ENCODE measurements at places on chromosomes 13 and 19.

- H3K4me1 ChIP-seq: peaks cover 7% of the 10 kb centered on the region
- H3K27ac ChIP-seq: no peak overlapping the region
- no peak overlapping the region for H3K4me3 ChIP-seq
- H3K27me3 ChIP-seq: no peaks in the 10 kb centered on the region
- DNase-seq: no peak
These were observed 14.6 kb downstream of the KCTD15 start for GRCh38 chr19:33811246-33811645.

- no peaks in the 10 kb centered on the region for H3K36me3 ChIP-seq
- no peaks in the 10 kb centered on the region for H3K27me3 ChIP-seq
- no peaks in the 10 kb centered on the region for H3K4me1 ChIP-seq
These were observed 11.5 kb downstream of the SYT3 start for GRCh38 chr19:50628146-50628545.

- H3K27ac ChIP-seq: no peak overlapping the region
- no peak overlapping the region for H3K4me3 ChIP-seq
- no peaks in the 10 kb centered on the region for H3K36me3 ChIP-seq
- DNase-seq: no peak
- no peaks in the 10 kb centered on the region for H3K27me3 ChIP-seq
- no peaks in the 10 kb centered on the region for H3K4me1 ChIP-seq
These were observed 23.3 kb upstream of the KCTD4 start for GRCh38 chr13:45224176-45224575.

DNA sequence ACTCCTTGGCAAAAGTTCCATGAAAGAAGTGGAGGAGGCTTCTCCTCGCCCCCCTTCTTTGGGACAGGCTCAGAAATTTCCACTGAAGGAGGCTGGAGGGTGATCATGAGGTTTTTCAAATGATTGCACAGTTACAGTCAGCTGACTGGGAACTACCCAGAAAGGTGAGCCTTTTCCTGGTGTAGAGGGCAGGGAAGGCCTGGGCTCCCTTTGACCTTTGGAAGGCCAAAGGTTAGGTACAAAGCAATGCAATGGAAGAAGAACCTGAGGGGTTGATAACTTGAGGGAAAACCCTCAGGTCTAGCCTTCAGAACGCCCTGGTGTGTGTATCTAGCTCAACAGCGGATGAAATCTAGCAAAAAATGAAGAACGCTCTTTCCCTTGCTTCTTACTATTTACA is 50.1 kb upstream of the SLC15A1 start:
- no peak overlapping the region for H3K4me3 ChIP-seq
- H3K36me3 ChIP-seq: peaks cover 68% of the 10 kb centered on the region
- no peak overlapping the region for H3K27ac ChIP-seq
- no peaks in the 10 kb centered on the region for H3K4me1 ChIP-seq
- DNase-seq: no peak
- no peaks in the 10 kb centered on the region for H3K27me3 ChIP-seq

- H3K27me3 ChIP-seq: peaks cover 10% of the 10 kb centered on the region
- DNase-seq: no peak
- no peak overlapping the region for H3K27ac ChIP-seq
- no peaks in the 10 kb centered on the region for H3K4me1 ChIP-seq
These were observed 179.0 kb downstream of the LACC1 start for GRCh38 chr13:44058624-44059215.

DNA sequence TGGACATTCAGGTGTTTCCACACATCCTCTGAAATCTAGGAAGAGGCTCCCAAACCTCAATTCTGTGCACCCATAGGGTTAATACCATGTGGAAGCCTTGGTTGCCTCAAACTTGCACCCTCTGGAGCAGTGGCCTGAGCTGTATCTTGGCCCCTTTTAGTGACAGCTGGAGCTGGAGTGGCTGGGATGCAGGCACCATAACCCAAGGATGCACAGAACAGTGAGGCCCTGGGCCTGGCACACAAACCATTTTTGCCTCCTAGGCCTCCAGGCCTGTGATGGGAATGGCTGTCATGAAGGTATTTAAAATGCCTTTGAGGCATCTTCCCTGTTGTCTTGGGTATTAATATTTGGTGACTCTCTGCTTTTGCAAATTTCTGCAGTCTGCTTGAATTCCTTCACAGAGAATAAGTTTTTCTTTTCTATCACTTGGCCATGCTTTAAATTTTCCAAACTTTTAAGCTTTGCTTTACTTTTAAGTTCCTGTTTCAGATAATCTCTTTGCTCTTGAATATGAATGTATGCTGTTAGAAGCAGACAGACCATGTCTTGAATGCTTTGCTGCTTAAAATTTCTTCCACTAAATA is 1594.5 kb upstream of the PCDH20 start:
- H3K27ac ChIP-seq: no peak overlapping the region
- H3K27me3 ChIP-seq: no peaks in the 10 kb centered on the region
- H3K4me3 ChIP-seq: no peak overlapping the region
- no peaks in the 10 kb centered on the region for H3K36me3 ChIP-seq
- no peak for DNase-seq
- no peaks in the 10 kb centered on the region for H3K4me1 ChIP-seq

GRCh38 chr19:961866-962620 is 22.1 kb upstream of the WDR18 start:
- no peak overlapping the region for H3K27ac ChIP-seq
- no peak overlapping the region for H3K4me3 ChIP-seq
- H3K4me1 ChIP-seq: no peaks in the 10 kb centered on the region
- no peaks in the 10 kb centered on the region for H3K27me3 ChIP-seq

DNA sequence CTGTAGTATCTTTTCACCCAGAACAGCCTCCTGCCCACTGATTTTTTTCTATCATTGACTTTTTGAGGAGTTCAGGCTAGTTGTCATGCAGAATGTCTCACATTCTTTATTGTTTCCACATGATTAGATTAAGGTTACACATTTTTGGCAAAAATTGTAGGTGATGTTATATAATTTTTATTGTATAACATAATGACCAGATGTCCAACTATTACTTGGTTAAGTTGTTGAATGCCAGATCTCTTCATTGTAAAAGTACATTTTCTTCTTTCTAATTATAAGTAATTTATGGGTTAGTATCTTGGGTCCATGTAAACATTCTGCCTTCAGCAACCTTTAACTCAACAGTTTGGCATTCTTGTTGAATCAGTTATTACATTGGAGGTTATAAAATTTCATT is 138.4 kb downstream of the POSTN start:
- no peaks in the 10 kb centered on the region for H3K4me1 ChIP-seq
- H3K36me3 ChIP-seq: no peaks in the 10 kb centered on the region
- DNase-seq: no peak
- H3K27me3 ChIP-seq: no peaks in the 10 kb centered on the region
- no peak overlapping the region for H3K27ac ChIP-seq

DNA sequence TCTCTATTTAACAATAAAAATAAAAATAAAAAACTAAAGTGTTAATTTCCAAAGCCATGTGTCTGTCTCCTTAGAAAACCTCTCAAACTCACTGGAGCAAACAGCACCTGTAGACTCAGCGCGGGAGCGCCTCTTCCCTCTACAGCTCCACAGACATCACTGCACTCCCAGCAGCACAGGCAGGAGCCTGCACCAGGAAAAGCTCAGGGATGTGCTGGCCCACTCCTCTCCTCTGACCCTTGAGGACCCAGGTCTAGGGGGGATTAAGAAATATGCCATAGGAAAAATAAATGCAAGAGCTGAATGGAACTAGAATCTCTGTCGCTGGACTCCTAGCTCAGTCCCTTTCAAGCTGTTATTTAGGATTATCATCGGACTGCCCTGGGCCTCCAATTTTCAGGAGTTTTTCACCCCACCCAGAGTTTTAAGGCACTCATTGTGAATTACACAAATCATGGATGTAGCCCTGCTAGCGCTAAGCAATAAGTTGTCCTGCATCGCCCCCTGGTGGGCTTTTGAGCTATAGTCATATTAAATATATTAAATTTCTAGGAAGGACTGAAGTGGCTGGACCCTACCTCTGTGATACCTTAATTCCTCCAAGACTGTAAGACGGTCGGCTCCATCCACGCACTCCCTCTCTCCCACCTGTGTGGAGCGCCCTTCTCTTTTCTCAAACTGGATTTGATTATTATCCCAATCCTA is 333.9 kb downstream of the UQCRFS1 start:
- no peak overlapping the region for H3K4me3 ChIP-seq
- H3K36me3 ChIP-seq: no peaks in the 10 kb centered on the region

GRCh38 chr13:110911880-110912279 is 3.0 kb downstream of the ANKRD10 start:
- peaks cover 21% of the 10 kb centered on the region for H3K4me1 ChIP-seq
- H3K36me3 ChIP-seq: peaks cover 7% of the 10 kb centered on the region
- DNase-seq: no peak

DNA sequence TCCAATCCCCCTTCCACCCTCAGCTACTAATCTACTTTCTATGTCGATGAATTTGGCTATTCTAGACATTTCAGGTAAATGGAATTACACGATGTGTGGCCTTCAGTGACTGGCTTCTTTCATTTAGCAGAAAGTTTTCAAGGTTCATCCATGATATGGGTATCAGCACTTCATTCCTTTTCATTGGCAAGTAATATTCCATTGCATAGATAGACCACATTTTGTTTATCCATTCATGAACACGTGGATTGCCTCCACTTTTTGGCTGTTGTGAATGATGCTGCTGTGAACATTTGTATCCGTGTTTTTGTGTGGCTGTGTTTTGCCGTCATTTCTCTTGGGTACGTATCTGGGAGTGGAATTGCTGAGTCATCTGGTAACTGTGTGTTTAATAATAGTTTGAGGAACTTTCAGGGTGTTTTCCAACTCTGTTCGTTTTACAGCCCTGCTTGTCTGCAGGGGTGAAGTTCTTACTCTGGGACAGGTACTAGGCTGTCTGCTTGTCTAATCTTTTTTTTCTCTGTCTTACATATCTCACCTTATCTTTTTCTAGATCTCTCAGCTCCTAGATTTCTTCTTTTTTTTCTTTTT is 32.5 kb downstream of the MARK4 start:
- H3K4me1 ChIP-seq: no peaks in the 10 kb centered on the region
- H3K36me3 ChIP-seq: peaks cover 2% of the 10 kb centered on the region
- DNase-seq: no peak
- no peak overlapping the region for H3K4me3 ChIP-seq
- no peak overlapping the region for H3K27ac ChIP-seq

DNA sequence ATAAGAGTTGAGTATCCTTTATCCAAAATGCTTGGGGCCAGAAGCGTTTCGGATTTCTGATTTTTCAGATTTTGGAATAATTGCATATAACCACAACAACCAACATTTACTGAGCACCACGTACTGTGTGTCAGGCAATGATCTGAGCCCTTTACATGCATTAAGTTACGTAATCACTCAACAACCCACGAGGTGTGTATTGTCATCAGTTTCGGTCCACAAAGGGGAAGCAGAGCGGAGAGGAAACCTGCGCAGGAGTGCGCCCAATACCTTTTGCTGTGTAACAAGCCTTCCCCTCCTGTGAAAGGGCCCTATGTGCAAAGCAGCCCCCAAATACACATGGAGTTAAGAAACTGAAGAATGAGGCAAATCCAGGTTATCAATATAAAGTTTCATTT is 20.7 kb upstream of the NLRP12 start:
- no peak overlapping the region for H3K27ac ChIP-seq
- H3K4me3 ChIP-seq: no peak overlapping the region
- no peaks in the 10 kb centered on the region for H3K27me3 ChIP-seq
- no peak for DNase-seq
- peaks cover 6% of the 10 kb centered on the region for H3K4me1 ChIP-seq

DNA sequence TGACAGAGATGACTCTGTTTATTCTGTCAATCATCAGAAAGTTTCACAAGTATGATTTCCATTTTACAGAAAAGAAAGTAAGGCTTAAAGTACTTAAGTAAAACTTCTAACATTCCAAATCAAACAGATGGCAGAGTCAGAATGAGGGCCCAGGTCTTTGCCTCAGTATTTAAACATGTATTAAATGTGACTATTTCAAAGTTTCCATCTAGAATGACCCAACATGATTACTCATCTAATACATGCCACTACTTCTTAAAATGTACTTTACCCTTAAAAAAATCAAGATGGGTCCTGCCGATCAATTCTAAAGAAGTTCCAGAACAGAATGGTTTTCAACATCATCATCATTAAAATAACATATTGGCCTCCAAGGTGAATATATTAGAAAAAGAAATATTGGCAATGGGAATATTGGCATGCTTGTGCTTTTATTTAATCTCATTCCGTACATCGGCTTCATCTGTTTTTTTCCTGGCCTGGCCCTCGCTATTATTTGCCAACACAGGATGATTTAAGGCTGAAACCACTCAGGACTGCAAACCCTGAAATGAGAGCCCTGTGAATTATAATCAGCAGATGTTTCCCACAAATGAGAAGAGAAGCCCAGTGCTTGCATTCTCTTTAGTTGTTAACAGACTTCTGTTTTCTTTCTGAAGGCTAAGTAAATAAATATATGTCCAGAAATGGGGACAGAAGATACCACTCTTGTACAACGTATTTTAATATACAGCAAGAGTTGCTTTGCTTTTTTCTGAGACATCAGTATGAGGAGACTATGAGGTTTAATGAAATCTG is 340.0 kb downstream of the DNAJC15 start:
- H3K4me3 ChIP-seq: no peak overlapping the region
- no peaks in the 10 kb centered on the region for H3K36me3 ChIP-seq
- H3K27me3 ChIP-seq: no peaks in the 10 kb centered on the region
- no peak overlapping the region for H3K27ac ChIP-seq

DNA sequence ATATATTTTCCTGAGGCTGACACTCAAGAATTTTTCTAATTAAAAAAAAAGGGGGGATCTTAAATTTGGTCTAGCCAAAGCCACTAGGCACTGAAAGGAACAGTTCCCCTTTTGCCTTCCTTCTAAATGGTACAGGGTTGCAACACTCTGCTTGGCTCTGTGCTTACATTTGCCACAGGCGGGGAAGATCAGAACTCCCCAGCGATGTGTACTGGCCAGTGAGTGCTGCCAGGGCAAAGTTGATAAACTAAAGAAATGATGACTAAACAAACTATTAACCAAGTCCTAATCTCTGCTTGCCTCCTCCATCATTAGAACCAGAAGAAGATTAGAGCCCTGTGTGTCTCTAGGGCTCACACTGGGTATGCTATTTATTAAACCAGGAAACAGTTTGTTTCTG is 75.3 kb upstream of the SCEL start:
- no peak overlapping the region for H3K27ac ChIP-seq
- DNase-seq: no peak
- no peaks in the 10 kb centered on the region for H3K36me3 ChIP-seq

- H3K4me1 ChIP-seq: peaks cover 15% of the 10 kb centered on the region
- no peak for DNase-seq
- no peaks in the 10 kb centered on the region for H3K27me3 ChIP-seq
- peaks cover 14% of the 10 kb centered on the region for H3K36me3 ChIP-seq
- no peak overlapping the region for H3K4me3 ChIP-seq
These were observed 6.7 kb downstream of the DNM2 start for GRCh38 chr19:10724573-10725071.

- no peak overlapping the region for H3K27ac ChIP-seq
- no peak for DNase-seq
- peaks cover 33% of the 10 kb centered on the region for H3K36me3 ChIP-seq
- H3K27me3 ChIP-seq: no peaks in the 10 kb centered on the region
- no peak overlapping the region for H3K4me3 ChIP-seq
These were observed 12.9 kb downstream of the ZC3H13 start for GRCh38 chr13:46039411-46040182.

DNA sequence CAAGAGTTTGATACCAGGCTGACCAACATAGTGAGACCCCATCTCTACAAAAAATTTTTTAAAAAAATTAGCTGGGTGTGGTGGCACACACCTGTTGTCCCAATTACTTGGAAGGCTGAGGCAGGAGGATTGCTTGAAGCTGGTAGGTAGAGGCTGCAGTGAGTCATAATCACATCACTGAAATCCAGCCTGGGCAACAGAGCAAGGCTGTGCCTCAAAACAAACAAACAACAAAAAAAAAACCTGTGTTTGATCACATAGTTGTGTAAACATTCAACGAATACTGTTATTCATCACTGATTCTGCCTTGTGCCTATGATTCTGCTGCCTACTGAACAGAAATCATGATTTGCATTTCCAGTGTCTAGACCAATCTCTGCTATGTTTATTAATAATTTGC is 134.0 kb downstream of the TBC1D4 start:
- H3K27me3 ChIP-seq: no peaks in the 10 kb centered on the region
- H3K27ac ChIP-seq: no peak overlapping the region
- H3K4me3 ChIP-seq: no peak overlapping the region

Measured in effector memory CD4-positive, alpha-beta T cell (primary cell).